ENCODE measurements at places on chromosomes 12 and 14. TPM values are rescaled to one million over a fixed set of nuclear protein-coding genes. Genes with fewer than 3 reads are reported as not detected.

- no peak for DNase-seq
Observed at GRCh38 chr14:74902941-74903705, 19.9 kb downstream of the RPS6KL1 start.

DNA sequence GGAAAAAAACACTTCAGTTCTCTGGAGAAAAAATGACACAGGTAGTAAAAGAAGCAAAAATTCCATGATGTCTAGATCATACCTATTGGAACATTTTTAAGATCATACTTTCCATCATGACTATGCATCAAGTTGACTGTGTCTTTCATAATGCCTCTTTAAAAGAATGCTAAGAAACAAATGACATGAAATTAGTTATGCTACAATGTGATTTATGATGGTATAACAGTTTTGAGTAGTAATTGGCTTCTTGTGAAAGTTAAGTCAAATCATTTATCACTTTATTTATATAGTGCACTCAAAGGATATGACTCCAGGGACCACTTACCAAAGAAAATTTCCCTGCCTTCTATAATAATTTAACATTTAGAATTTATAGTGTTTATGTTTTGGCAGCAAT, 28.5 kb downstream of the RASSF9 start:
- no peak for DNase-seq

DNA sequence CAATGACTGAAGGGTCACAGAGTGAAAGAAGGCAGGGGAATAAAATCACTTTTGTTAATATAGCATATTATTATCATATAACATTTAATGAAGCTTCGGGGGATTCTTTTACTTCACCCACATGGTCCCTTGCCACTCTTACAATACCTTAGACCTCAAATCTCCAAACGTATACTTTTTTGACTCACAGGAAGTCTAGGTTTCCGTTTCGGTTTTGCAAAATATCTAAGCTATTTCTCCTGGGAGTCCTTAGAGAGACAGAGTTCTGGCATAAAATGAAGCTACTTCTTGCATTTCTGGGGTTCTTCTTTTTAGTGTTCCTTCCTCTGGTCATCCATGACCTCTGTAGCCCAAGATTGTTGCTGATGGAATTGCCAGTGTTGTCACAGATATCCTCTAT, 590.5 kb upstream of the ATP2B1 start:
- DNase-seq: no peak

DNA sequence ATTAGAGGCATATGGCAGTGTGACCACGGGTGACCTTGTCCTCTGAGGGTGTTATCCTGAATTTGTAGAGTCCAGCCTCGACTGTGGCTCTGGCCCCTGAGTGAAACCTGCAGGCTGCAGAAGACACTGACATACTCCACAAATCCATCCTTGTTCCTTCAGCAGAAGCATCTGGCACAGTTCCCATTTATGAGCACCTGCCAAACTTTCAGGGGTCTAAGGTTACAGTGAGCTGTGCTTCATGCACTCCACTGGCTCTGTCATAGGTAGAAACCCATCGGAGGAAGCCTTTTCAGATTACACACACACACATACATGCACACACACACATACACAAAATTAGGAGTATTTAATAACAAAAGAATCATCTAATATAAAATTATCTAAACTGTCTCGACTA, 13.6 kb upstream of the NUAK1 start:
- no peak for DNase-seq

DNA sequence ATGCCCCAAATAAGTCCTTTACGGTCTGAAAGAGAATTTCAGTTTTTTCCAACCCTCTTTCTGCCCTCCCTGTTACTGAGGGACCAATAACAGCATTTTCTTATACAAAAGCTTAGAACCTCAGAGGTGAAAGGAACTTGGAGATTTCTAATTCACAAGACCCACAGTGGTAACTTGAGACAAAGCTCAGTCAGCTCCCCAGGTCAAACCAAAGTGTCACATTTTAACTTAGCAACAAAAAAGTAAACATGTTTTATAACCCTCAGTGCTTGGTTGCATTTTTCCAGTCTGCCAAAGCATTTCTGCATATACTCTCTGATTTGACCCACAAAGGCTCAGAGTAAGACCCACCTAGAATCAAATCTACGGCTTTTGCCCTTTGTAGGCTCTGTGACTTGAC, 415.2 kb downstream of the VRK1 start:
- no peak for DNase-seq

- DNase-seq: peak; percentile 78
Observed at GRCh38 chr12:130222519-130223218, 60.4 kb downstream of the FZD10 start.

DNA sequence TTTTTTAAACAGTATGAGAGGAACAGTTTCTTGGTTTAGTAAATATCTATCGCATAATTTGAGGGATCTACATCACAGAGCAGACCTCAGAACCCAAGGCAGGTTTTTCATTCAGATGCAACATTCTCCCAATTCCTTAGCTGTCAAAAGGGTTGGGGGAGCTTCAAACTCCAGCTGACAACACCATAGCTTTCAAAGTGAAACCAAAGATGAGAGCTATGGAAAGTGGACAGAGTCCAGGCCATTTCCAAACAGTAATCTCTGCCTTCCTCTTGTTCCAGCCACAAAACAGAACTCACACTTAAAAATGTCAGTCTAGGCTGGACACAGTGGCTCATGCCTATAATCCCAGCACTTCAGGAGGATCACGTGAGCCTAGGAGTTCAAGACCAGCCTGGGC, 87.8 kb downstream of the SPRING1 start:
- no peak for DNase-seq

DNA sequence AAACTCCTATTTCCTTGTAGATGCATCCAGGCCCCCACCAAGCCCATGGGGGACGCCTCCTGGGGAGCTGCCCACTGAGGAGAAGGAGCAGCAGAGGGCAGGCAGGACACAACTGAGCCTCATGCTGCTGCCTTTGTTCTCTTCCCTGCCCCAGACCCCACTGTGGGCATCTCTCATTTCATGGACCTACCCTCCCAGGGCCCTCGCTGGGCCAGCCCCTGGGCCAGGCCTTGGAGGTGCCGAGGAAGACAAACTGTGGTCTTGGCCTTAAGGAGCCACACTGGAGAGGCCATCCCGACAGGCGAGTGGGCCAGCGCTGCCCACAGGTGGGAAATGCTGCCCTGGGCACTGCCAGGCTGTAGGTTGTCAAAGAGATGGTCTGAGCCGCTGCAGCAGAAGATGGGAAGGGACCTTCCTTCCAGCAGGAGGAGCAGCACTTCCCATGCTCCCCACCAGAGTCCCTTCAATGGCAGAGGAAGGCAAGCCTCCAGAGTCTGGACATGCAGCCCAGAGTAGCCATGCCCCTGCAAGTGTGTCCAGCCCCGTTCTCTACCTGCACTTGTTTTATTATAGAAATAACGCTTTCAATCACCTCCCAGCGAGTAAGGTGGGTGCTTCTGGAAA, 147.4 kb downstream of the BCL11B start:
- DNase-seq: no peak

DNA sequence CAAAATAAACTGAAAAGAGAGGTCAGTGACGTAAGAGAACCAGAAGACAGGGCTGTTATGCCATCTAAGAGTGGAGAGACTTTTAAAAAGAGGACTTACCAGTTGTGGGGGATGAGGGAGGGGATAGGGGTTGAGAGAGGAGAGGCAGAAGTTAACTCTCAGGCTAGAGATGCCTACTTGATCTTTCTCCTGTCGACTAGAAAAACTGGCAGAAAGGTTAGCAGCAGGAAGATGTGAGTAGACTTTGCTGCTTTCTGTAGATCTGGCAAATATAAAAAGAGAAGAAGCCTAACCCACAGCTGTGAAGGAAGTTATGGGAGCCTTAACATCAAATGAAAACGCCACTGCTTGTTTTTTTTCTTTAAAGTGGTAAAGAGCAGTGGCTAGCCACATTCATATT, 10.7 kb downstream of the CREBL2 start:
- DNase-seq: no peak

DNA sequence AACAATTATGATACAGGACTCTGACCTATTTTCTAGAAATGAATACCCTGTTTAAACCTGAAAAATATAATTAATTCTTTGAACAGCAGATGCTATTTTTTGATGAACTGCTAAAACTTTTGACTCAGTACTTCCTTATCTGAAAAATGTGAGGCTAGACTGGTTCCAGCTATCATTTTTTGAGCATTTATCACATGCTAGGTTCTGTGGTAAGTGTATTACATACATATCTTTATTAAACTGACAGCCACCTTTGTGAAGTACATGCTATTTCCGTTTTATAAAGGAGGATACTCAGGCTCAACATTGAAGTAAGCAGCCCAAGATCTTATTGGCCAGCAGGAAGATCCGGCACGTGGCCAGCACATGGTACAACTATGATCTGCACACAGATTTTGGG, 459.8 kb upstream of the SEL1L start:
- DNase-seq: no peak

- DNase-seq: no peak
Observed at GRCh38 chr12:60335745-60336144, 739.9 kb downstream of the SLC16A7 start.

DNA sequence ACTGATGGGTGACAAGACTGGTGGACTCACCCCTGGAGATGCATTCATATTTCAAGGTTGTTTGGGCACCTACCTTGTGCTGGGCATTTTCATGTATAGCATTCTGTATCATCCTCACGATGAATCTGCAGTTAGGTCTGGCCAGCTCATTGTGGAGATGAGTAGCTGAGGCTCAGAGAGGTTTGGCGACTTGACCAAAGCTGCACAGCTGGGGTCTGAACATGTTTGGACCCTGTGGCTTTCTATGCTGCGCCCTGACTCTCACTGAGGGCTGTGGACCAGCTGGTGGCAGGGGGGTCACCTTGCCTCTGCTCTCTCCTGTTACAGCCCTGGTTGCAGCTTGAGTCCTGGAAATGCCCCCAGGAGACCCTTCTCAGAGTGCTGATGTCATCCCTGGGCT, 24.9 kb upstream of the CCDC63 start:
- no peak for DNase-seq

DNA sequence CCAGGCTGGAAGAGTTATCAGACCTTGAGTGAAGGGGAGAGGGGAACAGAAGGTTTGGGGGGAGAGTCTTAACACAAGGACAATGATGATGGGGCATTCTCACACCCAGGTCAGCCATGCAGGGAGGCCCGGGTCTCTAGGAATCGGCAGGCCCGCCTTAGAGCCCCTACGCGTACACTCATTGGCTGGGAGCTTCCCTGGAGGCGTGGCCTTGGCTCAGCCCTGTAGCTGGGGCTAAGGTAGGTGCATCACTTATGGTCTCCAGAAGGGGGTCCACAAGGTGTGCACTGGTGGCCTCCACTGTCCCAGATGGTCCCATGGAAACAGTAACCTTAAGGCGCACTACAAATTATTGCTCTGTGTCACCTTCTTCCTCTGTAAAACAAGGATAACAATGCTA, 660.1 kb downstream of the MED13L start:
- peak; percentile 79 for DNase-seq

- DNase-seq: peak; percentile 75
Observed at GRCh38 chr12:49019443-49020324, 1.1 kb upstream of the PRKAG1 start.

DNA sequence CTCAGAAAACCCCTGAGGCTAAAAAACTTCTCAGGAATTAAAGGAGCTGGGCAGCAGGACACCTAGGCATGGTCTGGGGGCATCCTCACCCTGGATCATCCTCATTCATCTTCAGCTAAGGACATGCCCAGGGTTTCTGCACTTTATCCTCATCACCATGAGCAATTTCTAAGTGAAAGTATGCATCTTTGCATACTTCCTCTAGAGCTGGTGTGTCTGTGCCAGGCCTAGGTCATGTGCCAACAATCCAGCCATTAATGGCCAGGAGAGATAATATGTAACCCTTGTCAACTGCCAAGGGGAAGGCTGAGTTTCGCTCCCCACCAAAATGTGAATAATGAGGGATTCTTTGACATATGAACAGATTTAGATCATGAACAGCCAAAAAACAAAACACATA, 160.5 kb downstream of the KITLG start:
- DNase-seq: no peak

- no peak for DNase-seq
Observed at GRCh38 chr12:115873451-115874082, 403.9 kb downstream of the MED13L start.

DNA sequence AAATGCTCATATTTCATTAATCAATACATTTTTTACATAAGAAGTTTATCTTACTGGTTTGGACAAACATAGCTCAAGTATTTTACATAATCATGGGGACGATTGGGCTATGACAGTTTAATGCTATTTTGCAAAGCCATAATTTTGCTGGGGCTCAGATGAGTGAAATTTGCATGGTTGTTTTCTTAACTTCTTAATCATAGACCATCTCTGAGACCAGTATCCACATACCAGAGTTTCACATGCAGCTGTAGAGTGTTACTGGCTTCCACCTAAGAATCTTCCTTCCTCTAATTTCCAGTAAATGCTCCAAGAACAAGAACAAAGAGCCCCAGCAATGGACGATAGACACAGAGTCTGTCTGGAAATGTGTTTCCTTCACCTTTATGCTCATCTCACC, 303.0 kb upstream of the TMEM132C start:
- no peak for DNase-seq

DNA sequence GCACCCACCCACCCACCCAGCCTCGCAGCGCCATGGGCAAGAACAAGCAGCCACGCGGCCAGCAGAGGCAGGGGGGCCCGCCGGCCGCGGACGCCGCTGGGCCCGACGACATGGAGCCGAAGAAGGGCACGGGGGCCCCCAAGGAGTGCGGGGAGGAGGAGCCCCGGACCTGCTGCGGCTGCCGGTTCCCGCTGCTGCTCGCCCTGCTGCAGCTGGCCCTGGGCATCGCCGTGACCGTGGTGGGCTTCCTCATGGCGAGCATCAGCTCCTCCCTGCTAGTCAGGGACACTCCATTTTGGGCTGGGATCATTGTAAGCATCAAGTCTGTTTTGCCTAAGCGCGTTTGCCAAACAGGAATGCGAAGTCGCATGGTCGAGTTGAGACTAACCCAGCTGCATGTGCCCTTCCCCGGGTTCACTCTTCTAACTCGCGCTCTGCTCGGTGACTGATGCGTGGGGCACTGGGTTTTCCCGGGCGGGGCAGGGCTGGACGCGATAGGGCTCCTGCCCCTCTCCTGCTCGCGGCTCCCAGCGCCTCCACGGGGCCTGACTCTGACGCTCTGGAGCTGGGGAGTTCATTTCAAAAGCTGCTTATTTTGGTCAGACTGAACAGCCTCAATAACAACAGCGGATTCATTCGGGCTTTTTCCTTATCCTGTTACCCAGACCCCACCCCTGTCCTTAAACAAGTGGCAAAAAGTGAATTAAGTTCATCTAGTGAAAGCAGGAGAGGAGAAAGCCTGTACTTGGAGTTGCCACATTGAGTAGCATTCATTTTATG, 458 bp downstream of the SSPN start:
- DNase-seq: peak; percentile 61

The ARG2 gene
- total RNA-seq: 35.5 TPM

The SMOC1 gene
- total RNA-seq: 0.68 TPM

The TROAP gene
- 75.3 TPM for total RNA-seq

The RD3L gene
- not detected for total RNA-seq

The TSPAN19 gene
- not detected for total RNA-seq

The DNAJC22 gene
- total RNA-seq: 3.2 TPM

The LALBA gene
- not detected for total RNA-seq

The DEPDC4 gene
- 3.4 TPM for total RNA-seq

The GDF3 gene
- 9.1 TPM for total RNA-seq

The SERPINA5 gene
- 1.2 TPM for total RNA-seq

Data from H9 (cell line).